ENCODE measurements at places on chromosomes 5 and 9. TPM values are rescaled to one million over a fixed set of nuclear protein-coding genes. Genes with fewer than 3 reads are reported as not detected.

DNA sequence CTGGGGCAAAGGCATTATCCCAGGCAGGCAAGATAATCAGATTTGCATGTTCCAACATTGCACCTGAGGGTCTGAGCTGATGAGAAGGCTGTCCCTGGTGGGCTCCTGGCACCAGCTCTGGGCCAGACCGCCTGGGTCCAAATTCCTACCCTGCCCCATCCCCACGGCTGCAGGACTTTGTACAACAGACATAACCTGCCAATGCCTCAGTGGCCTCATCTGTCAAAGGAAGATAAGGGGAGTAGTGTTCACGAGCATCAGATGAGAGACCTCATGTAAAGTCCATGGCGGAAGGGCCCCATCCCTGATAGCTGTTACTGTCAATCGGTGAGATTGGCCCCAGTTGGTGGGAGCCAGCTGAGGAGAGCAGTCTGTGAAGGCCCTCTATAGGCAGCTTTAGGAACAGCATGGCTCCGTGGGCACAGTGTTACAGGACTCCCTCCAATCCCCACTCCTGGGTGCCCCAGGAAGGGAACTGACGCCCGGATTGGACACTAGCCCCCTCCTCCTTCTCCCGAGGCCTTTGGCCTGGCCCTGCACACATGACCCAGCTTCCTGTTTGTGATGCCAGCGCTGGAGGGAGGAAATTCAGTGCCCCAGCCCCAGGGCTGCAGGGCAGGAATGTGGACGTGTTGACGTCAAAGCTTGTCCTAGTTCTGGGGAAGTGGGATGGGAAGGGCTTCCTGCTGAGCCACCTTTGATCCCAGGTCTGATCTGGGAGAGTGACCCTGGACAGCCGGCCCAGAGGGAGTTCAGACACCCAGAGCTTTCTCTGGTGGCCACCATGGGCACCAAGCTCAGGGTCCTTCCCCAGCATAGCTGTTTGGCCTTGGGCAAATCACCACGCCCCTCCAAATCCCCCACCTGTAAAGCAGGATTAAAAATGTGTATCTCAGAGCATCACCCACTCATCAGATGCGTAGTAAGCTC is 56.2 kb downstream of the DUSP1 start:
- DNase-seq = peak; percentile 84

GRCh38 chr5:125600559-125600958 is 822.6 kb upstream of the GRAMD2B start:
- DNase-seq = no peak

DNA sequence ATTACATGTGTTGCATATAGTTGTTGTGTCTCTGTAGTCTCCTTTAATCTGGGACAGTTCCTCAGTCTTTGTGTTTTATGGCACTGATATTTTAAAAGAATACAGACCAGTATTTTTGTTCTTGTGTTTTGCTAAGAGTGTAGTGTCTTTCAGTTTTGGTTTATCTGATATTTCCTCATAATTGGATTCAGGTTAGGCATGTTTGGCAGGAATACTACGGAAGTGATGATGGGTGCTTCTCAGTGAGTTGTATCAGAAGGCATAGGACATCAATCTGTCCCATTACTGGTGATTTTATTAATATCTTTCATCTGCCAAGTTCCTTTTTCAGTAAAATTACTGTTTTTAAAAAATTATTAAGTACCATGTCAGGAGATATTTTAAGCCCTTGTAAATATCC is 212.9 kb downstream of the ARHGEF28 start:
- no peak for DNase-seq

- no peak for DNase-seq
These were observed 80.1 kb upstream of the LPAR1 start for GRCh38 chr9:111118256-111118948.

Gene AGXT2
- total RNA-seq = not detected

DNA sequence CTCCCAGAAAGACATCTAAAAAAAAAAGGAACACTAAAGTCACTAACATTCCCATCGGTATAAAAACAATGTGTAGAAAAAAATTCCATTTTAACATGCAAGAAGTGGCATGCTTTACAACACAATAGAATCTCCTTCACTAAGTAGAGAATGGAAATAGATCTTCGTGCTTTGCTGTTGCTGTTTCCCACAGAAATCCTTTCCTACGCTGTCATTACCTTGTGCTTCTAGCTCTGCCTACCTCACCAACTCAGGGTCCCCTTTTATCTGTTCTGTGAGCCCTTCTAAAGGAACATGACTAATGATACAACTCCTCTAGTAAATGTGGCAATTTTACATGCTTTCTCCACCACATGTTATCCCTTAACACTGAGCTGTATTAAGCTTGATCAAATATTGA is 202.9 kb downstream of the MCTP1 start:
- DNase-seq = peak; percentile 60

Gene RNF224
- total RNA-seq = 0.86 TPM

Gene GLDC
- total RNA-seq = 2.9 TPM

DNA sequence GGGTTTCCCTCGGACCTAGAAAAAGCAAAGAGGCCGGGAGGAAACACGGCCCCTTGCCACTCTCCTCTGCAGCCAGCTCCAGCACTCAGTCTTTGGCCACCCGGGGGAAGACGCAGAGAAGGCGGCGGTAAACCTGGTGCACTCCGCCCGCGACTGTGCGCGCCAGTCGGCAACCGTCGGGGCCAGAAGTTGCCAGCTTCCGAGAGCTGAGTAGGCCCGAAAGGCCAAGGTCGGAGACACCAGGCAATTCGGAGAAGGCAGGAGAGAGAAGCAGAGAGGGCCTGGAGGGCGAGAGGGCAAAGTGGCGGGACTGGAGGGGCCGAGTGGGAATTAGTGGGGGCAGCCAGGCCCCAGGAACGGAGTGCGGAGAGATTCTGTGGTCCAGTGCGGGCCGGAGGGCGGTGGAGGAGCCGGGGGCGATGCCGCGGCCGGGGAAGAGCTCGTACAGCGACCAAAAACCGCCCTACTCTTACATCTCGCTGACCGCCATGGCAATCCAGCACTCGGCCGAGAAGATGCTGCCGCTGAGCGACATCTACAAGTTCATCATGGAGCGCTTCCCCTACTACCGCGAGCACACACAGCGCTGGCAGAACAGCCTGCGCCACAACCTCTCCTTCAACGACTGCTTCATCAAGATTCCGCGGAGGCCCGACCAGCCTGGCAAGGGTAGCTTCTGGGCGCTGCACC is at the start of gene FOXB2:
Gene FOXB2 (plus strand): TSS at position 420 of the 690 bp plus-strand sequence. CDS start 0 bp downstream, at position 420.
- DNase-seq = no peak

Gene PTCD2
- total RNA-seq = 17.3 TPM

DNA sequence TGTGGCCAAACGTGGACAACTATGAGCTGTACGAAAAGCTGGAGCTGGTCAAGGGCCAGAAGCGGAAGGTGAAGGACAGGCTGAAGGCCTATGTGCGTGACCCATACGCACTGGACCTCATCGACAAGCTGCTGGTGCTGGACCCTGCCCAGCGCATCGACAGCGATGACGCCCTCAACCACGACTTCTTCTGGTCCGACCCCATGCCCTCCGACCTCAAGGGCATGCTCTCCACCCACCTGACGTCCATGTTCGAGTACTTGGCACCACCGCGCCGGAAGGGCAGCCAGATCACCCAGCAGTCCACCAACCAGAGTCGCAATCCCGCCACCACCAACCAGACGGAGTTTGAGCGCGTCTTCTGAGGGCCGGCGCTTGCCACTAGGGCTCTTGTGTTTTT is 3.3 kb downstream of the CDK9 start:
- DNase-seq = no peak

DNA sequence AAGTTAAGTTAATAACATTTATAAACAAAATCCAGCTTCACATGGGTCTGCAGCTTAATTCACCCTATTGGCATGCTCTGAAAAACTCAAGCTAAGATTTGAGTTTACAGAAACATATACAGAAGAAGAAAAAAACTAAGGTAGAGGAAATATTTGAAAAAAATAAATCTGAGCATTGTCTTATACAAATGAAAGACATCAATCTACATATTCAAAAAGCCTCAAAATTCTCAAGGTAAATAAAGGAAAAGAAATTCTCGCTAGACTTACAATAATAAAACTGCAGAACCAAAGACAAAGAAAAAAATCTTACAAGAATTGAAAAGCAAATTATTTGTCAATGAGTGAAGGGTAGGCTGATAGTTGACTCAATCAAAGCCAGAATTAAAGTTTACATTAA is 493.4 kb downstream of the CETN3 start:
- DNase-seq = no peak

GRCh38 chr5:76728965-76729364 is 13.0 kb downstream of the F2R start:
- no peak for DNase-seq

DNA sequence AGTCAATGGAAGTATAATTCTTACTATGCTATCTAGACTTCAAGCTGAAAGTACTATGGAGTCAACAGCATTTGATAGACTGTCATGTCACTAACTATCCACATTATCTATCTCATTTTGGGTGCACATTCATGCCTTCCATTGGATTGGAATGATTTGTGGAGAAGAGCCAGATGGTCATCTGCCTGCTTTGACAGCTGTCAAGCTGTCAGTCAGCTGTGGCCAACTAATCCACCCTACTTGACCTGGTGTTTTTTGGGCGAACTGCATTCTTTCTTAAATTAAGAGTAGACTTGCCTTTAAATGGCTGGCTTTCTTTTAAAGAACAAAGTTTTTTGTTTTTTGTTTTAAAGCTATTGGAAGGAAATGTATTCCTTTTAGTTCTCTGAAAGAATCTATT is 151.5 kb downstream of the DCP2 start:
- DNase-seq = no peak

DNA sequence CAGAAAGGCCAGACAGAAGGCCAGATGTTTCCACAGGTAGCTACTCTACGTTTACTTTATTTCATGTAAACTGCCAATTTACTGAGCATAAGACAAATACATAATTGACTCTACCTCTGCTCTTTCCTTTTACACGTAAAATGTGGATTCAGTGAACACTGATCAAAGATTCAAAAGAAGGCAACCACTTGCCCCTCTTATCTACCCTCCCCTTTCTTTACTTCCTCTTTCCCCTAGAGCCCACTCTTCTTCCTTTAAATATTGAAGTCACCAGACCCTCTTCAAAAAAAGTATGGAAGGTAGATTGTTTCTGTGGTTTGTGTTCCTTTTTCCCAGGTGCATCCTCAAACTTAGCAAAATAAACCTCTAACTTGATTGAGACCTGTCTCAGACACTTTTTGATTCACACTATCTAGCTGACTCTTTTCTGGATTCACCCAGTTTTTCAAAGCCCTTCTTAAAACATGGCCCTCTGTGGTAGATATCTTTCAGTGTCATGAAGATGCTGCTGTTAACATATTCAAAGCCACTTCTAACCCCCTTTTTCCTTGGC is 6.7 kb downstream of the FAM114A2 start:
- DNase-seq = no peak

DNA sequence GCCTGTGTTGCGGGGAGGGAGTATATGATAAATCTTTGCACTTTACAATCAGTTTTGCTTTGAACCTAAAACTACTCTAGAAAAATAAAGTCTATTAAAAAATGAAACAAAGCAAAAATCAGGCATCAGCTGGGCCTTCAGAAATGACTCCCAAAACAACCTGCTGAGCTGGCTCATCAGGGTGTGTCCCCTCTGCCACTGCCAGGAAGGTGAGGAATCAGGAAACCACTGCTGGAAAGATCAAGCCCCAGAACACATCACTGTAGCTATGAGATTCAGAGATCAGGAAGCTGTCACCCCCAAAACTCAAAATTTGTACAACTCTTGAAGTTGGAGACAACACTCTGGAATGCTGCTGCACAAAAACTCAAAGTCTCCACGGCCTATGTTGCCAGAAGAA is 40.5 kb upstream of the TBCA start:
- no peak for DNase-seq

DNA sequence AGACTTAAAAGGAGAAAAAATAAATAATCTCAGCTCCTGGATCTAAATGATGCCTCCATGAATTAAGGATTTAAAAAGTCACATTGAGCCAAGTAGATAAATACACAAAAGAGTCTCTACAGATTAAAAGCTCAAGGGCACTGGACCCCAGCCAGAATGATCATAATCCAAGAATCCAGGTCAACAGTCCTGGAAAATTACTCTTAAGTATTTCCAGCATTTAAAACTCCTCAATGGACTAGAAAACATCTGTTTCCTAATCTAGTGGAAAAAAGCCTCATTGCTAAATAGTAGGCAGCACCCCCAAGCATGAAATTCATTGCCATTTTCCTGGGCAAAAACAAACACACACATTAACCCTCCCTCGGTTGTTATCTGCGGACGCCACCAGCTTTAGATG is 96.8 kb downstream of the FRMD3 start:
- no peak for DNase-seq

DNA sequence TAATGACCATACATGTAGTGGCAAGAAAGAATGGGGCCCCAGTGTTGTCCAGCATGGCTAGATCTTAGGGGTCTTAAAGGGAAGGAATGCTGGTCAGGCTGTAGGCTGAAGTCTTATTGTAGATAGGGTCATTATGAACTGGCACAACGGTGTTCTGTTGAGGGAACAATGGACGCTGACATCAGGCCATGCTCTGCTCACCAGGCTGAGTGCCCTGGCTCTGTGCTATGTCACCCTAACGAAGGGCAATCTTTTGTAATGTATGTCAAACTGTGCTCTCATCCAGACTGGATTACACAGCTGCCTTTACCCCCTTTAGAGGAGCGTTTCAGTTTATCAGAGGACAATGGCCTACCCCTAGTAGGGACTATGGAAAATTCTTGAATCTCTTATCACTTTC is 14.6 kb upstream of the ZNF608 start:
- no peak for DNase-seq

Gene GABRA1
- not detected for total RNA-seq

Gene UBLCP1
- 51.5 TPM for total RNA-seq

DNA sequence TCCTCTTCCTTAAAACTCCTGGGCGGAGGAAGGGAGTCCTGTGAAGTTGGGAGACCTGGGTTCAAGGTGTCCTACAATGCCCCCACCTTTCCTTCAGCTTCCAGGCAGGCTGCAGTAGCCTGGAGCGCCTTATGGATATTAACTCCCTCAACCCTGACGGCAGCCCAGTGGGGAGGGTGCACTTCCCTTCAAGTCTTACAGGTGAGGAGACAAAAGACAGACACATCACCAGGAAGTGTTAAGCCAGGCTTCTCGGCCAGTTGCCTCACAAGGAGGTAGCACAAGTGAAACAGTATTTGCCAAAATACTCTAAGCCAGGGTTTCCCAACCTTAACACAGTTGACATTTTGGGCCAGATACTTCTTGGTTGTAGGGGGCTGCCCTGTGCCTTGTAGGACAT is 4.2 kb downstream of the TRIM7 start:
- DNase-seq = no peak

Gene TPPP
- total RNA-seq = 0.05 TPM

DNA sequence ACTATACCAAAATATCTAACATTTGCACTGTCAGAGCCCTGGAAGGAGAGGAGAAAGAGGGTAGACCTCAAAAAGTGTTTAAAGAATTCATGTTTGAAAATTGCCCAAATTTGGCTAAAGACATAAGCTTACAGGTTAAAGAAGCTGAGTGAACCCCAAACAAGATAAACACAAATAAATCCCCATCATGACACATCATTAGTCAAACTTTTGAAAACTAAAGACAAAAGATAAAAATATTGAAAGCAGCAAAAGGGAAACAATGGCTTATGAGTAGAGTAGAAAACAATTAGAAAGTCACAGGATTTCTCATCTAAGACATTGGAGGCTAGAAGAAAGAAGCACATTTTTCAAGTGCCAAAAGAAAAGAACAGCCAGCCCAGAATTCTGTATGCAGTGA is 6.1 kb upstream of the UBLCP1 start:
- no peak for DNase-seq

Data from A172 (cell line).